ENCODE measurements at places on chromosomes 5 and 9. TPM values are rescaled to one million over a fixed set of nuclear protein-coding genes. Genes with fewer than 3 reads are reported as not detected.

NME5 gene
- 25.0 TPM for polyA plus RNA-seq

PCDHB10 gene
- 5.8 TPM for polyA plus RNA-seq

KIF20A gene
- 39.4 TPM for polyA plus RNA-seq

GRCh38 chr5:107676702-107677101, 6.0 kb upstream of the EFNA5 start:
- no peak for DNase-seq

DNA sequence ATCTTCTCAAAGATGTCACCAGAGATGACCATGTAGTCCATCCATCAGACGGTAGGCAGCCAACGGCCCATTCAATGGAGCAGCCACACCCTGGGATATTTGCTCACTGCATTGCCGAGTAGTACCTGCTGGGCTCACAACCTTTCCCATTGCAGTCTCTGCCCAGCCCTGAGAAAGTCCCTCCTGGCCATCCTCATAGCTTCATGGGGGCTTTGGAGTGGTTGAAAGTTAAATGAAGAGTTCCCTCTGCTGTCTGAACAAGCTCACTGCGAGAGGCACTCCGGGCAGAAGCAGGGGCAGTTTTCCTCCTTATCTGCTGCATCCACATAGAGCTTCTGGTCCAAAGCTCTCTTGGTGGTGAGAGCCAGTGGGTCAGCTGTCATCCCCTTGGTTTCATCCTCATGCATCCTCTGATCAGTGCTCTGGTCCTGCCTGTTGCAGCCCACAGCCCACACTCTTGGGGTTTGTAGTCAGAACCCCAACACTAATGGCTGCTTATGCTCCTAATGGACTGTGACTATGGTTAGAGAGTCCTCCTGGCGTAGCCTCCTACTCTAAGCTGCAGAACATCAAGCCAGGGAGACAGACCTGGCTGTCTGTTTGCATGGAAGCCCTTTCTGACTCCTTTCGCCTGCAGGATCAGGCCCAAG, 23.3 kb downstream of the TNFSF8 start:
- DNase-seq = no peak

- no peak for DNase-seq
Observed at GRCh38 chr9:77455312-77455927, 192.7 kb downstream of the GNA14 start.
